ENCODE measurements at places on chromosomes 1 and 21.

- ATAC-seq = peak; percentile 60
Observed at GRCh38 chr1:39272027-39272797, 67.7 kb downstream of the MACF1 start.

- ATAC-seq = no peak
Observed at GRCh38 chr1:104636581-104636980, 886.9 kb downstream of the AMY1C start.

DNA sequence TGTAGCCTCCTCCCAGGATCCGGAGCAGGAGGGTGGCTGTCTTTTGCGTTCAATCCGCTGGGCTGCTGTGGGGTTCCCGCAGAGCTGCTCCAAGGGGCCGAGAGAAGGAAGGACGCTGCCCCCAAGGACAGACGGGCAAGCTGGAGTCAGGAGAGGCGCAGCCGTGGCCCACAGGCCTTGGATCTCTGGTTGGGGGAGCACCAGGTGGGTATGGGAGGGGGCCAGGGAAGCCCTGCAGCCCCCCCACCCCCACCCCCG, 15.9 kb upstream of the SKI start:
- ATAC-seq = no peak

GRCh38 chr1:210523830-210524229, 195.1 kb downstream of the HHAT start:
- no peak for ATAC-seq

GRCh38 chr1:158163000-158163947, 17.4 kb upstream of the CD1D start:
- ATAC-seq = no peak

- ATAC-seq = no peak
Observed at GRCh38 chr21:25283720-25284119, 323.6 kb downstream of the MRPL39 start.

GRCh38 chr1:235328271-235329138, at the start of gene GGPS1:
Gene GGPS1 (plus strand): TSS chr1:235328570. CDS start chr1:235335265, 6,695 bp downstream.
- peak; percentile 84 for ATAC-seq

GRCh38 chr1:94741996-94742395, 78.2 kb upstream of the SLC44A3 start:
- ATAC-seq = no peak

DNA sequence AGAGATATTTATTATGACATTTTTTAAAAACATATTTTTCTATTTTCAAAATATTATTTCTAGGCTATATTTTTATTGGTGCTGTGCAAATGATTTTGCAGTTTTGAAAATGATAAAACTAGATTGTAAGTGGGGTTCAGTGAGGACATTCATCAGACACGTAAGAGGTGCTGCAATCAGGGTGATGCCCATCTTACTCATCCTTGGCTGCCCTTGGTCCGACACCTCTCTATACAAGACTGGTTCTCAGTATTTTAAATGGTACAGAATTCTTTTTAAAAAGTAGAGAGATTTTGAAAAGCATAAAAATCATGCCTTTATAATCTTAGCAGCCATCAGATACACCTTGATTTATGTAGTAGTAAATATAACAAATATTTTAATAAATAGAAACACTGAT, 24.0 kb downstream of the HENMT1 start:
- ATAC-seq = no peak

- peak; percentile 18 for ATAC-seq
Observed at GRCh38 chr1:236795757-236796667, 920 bp downstream of the MTR start.

DNA sequence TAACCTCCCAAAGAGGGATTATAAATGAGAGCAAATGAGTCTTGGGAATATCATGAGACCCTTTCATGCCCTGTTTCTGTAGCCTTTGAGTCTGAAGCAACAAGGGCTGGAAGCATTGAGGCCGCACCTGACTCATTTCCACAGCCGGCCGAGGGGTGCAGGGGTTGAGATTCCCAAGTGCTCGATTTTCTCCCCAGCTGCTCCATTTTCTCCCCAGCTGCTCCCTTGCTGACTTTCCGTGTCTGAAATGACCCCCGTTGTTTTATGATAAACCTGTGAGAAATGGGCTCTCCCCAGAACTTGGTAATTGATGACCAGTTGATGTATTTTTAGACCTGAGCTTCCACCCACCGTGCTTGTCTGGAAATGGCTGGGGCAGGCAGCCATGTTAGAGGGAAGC, 22.9 kb downstream of the SIM2 start:
- ATAC-seq = no peak

DNA sequence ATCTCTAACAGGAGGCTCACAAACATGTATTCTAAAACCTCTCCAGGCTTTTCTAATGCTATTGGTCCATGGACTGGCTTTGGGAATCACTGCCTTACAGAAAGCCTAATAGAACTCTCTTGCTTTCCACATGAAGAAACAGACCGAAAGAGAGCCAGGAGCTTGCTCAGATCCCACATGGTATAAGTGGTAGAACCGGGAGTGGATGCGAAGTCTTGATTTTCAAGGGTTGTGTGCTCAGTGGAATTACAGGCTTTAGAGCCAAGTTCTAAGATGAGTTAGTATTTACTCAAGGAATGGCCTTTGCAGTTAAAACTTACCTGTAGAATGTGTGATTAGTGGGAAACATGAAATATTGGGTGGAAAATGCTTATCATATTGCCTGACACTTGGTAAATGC, 54.3 kb upstream of the HSD17B7 start:
- no peak for ATAC-seq

- ATAC-seq = peak; percentile 53
Observed at GRCh38 chr1:202807926-202808757, at the start of gene KDM5B. Gene KDM5B (minus strand): TSS chr1:202808421. CDS start chr1:202808305, 116 bp downstream.

DNA sequence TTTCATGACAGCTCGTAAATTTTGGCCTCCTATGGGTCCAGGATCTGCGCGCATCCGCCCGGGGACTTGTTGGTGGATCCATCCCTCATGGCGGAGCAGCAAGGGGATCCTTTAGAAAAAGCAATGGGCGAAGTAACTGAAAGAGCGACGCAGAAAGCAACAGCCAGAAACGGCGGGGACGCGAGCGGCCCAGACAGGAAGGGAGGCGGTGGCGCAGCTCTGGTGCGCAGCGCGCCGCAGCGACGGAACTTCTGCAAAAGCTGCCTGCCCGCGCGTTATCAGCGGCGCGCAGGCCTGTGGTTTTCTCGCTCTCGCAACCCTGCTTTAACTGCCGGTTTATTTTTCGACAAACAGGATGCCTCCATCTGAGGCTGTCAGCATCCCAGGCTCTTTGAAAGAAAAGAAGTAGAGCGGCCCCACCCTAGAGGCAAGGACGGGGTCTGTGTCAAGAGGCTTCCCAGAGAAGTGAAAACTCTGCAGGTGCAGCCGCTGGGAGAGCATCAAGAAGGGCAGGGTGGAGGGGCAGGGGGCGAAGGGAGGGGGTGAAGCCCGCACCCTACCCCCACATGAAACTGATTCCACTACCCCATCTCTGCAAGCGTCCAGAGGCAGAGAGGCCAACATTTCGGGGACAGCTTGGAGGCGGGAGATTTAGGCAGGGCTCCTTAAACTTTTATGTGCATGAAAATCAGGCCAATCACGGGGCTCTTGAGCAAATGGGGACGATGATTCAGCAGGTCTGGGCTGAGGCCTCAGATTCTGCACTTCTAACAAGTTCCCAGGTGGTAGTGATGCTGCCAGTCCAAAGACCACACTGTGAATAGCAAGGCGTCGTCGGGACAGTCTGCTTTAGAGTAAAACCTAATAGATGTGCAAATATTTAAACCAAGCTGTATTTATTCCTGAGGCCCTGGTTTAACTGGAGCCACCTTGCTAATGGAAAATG, 22.2 kb downstream of the RUNX1 start:
- peak; percentile 62 for ATAC-seq
